NCI-H2171 treated with DMSO at 0.1 percent for 48 hours (cell line): ENCODE measurements at places on chromosomes 7 and 10.

- no peak for DNase-seq
Observed at GRCh38 chr7:38306171-38306570, 32.7 kb upstream of the TARP start.

DNA sequence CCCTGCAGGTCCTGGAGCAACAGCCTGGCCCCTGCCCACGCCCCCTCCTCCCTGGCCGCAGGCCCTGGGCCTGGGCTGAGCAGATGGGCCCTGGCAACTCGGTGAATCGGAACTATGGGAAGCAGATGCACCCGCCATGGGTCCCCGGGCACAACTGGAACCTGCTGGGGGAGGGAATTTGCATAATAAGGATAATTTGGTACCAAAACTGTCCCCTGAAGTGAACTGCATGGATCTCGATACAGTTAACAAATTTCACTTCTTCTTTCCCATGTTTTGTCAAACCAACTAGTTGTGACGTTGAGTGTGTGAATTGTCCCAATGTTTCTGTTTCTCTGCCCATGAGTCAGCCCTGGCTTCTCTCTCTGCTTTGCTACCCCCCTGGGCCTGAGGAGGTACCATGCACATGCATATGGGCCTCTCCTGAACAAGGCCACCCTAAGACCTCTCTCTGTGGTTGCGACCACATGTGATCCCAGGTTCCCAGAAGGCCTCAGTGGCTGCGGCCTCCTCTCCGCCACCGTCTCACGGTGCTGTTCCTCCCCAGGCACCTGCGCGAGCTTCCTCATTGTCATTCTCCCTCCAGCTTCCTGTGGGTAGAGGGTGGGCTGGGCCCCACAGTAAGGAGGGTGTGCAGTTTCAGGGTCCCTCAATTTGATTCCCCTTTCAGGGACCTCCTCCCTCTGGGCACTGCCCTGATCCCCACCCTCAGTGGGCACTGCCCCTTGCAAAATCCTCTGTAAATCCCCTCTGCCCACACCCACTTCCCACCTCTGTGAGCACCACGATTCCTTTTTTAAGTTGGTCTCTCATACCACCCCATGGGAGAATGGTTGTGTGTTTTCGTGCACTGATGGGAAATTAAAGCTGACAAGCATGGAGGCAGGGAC lies 40.0 kb downstream of the FIGNL1 start:
- no peak for DNase-seq

GRCh38 chr10:69847883-69848282 lies 46.2 kb downstream of the COL13A1 start:
- DNase-seq: no peak

GRCh38 chr10:125555267-125555666 lies 127.7 kb downstream of the TEX36 start:
- DNase-seq: no peak

GRCh38 chr10:72275351-72276012 lies 1.8 kb downstream of the DDIT4 start:
- DNase-seq: peak; percentile 93

DNA sequence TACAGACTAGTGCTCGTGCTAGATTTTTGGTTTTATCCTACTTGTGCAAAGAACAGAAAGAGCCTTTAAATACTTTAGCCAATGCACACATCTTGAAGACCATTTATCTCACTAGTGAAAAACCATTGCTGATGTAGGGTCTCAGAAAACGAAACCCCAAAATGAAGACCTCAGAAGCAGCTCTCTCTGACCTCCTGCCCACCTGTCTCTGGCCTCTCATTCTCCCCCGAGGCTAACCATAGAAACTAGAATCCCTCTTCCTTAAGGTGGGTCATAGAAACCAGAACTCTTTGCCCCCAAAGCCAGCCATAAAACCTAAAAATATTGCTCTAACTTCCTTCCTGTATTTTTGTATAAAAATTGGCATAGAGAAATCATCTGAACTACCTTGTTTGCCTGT lies 112.2 kb downstream of the KIF20B start:
- no peak for DNase-seq

- no peak for DNase-seq
Observed at GRCh38 chr7:28036696-28037095, 143.9 kb downstream of the JAZF1 start.

DNA sequence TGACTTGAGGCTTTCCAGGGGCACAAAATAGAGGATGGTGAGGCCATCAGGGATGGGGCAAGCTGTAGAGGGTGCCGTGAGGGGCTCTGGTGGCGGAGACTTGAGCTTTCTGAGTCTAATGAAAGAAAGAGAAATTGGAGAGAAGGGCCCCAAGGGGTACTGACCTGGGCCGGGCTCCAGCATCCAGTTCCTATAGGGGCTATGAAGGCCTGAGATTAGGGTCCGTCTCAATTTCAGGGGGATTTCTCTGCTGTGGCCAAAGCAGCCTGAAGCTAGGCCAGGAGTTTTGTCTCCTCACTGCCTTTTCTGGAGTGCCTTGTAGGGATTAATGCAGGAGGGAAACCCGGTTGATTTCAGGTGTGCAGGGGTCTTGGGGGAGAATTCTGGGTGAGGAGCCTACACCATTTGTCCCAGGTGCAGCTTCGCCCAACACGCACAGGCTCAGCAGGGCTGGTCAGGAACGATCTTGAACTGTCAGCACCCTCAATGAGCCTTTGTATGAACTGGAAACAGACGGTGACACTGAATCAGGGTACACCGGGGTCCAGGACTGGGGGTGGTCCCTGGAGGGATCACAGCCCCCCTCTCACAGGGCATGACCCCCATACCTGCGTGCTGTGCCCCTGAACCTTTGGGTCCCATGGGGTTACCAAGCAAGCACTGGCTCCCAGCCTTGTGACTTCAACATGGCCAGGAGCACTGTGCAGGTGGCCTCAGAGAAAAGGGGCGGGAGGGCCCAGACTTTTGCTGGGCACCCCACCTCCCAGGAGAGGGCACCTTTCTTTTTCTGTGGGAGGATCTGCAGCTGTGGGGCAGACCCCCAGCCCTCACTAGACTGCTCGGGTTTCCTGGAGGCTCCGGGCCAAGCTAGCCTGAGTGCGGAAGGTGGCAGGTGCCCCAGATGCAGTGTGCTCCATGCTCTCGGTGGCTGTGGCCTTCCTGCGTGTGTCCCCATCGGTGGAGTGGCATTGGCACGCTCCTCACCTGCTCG lies 122.9 kb upstream of the RET start:
- DNase-seq: no peak

GRCh38 chr7:78018641-78019446 lies 220.3 kb downstream of the PHTF2 start:
- DNase-seq: peak; percentile 68
